ENCODE measurements at places on chromosomes 12 and 14.

DNA sequence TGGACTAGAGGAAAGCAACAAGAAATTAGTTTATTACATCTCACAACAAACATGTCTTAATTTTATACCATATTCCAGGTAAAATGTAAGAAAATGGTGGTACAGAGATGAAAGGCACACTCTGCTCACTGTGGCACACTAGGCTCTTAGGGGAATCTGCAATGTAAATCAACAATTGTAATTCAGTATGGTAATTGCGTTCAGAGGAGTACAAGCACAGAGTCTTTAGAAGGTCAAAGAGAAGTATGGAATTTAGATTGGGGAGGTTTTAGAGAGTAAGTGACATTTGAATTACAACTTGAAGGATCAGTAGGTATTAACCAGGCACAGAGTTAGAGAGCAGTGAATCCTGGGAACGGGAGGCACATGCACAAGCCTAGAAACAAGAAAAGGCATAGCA lies 694.0 kb upstream of the USP15 start:
- DNase-seq: no peak

- no peak for DNase-seq
Measured at GRCh38 chr14:93741556-93742230, 46.6 kb downstream of the PRIMA1 start.

- DNase-seq: no peak
Measured at GRCh38 chr14:61334197-61334701, 12.9 kb downstream of the PRKCH start.

DNA sequence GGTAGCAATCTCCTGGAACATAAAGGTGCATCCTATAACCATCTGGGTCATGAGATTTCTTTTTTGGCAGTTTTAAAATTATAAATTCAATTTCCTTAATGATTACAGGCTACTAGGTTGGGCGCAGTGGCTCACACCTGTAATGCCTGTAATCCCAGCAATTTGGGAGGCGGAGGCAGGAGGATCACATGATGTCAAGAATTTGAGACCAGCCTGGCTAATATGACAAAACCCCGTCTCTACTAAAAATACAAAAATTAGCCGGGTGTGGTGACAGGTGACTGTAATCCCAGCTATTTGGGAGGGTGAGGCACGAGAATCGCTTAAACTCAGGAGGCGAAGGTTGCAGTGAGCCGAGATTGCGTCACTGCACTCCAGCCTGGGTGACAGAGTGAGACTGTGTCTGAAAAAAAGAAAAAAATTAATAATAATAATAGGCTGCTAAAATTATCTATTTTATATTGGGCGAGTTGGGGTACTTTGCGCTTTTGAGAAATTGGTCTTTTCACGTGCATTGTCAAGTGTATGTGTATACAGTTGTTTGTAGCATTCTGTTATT lies 17.2 kb upstream of the ARF6 start:
- no peak for DNase-seq

Data from Kasumi-1 (cell line).